Stimulated activated CD8-positive, alpha-beta memory T cell treated with anti-CD3 and anti-CD28 coated beads, Interleukin-4, amount 100 ng/mL, for 4 hours (primary cell): ENCODE measurements at places on chromosomes 3 and 15.

GRCh38 chr3:72266016-72266370 is 481.0 kb upstream of the PROK2 start:
- DNase-seq = no peak

DNA sequence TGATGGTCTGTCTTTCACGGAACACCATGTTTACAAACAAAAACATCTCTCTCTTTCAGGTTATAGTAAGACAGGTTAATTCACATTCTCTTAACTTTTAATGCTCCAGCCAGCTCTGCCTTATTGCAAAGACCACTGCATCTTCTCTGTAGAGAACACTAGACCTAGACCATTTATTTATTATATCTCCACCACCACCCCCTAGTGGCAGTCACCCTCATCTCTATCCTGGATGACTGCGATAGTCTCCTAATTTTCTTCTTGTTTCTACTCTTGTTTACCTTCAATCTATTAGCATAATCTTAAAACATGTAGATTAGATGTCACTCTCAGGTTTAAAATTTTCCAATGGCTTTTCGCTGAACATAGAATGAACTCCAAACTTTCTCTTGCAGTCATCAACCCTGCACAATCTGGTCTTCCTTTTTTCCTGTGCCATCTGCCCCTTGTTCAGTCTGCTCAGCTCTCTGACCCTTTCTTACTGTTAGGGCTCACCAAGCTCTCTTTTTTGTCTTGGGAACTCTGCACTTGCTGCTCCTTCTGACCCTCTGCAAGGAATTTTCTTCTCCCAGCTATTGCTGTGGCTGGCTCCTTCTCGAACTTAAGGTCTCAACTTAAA is 155.6 kb downstream of the SQOR start:
- DNase-seq = no peak

DNA sequence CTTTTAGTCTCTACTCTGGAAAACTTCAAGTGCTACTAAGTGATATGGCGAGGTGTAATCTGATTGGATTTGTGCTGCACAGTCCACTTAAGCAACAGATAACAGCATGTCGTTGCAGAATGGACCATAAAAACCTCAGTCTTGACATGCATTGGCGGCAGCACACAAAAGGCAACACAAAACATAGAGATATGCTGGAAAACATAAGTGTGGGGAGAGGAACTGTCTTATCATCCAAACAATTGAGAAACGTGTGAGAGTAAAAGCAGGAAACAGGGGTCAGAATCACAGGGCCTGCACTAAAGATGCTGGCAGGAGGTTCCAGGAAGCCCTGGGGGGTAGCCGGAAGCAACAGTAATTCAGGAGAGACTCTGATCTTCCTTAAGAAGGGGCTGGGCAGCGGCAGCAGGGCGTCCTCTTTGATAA is 82.1 kb downstream of the CGNL1 start:
- DNase-seq = no peak

DNA sequence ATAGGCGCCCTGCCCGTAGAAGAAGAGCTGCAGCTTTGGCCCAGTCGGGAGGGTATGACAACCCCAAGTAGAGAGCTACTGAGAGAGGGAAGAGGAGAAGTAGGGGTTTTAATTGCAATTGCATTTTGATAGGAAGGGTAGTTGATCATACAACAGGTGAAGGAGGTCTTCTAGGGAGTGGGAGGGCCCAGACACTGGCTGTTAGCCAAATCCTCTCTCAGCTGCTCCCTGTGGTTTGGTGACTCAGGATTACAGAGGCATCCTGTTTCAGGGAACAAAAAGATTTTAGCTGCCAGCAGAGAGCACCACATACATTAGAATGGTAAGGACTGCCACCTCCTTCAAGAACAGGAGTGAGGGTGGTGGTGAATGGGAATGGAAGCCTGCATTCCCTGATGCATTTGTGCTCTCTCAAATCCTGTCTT is 408.9 kb upstream of the THBS1 start:
- DNase-seq = no peak

GRCh38 chr3:66430876-66431275 is 69.9 kb downstream of the LRIG1 start:
- DNase-seq = no peak

DNA sequence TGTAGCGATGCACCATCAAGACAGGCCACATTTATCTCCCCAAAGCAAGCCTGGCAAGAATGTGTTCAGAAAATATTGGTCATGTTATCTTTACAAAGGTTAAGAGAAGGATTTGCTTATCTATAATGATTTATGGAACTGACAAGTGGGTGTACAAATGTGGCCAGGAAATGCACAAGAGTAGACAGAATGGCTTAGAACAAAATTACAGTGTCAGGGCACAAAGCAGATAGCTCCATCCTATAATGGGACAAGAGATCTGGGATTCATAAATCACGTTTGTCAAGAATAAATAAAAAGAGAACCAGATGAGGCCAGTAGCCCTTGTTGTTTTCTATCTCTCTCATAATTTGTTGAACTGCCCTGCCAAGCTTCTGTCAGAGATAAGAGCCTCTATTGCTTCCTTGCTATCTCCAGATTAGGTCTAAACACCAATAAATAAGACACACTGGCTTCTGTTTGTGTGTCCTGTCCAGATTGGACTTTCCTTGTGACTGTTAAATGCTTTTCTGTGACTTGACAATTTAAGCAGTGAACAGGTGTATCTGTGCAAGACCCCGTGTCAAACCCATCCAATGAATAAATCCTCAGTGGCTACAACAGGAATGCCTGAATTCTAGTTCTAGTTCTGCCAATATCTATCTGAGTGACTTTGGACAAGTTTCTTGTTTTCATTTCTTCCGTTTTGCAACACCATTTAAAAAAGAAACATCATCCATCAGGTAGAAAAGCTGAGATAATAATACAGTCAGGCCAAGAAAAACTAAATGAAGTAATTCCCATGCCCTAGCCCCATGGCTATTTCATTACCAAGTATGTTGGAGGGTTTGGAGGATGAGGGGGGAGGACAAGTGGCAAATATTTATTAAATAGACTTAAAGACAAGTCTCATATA is 157.2 kb downstream of the DCLK3 start:
- no peak for DNase-seq

DNA sequence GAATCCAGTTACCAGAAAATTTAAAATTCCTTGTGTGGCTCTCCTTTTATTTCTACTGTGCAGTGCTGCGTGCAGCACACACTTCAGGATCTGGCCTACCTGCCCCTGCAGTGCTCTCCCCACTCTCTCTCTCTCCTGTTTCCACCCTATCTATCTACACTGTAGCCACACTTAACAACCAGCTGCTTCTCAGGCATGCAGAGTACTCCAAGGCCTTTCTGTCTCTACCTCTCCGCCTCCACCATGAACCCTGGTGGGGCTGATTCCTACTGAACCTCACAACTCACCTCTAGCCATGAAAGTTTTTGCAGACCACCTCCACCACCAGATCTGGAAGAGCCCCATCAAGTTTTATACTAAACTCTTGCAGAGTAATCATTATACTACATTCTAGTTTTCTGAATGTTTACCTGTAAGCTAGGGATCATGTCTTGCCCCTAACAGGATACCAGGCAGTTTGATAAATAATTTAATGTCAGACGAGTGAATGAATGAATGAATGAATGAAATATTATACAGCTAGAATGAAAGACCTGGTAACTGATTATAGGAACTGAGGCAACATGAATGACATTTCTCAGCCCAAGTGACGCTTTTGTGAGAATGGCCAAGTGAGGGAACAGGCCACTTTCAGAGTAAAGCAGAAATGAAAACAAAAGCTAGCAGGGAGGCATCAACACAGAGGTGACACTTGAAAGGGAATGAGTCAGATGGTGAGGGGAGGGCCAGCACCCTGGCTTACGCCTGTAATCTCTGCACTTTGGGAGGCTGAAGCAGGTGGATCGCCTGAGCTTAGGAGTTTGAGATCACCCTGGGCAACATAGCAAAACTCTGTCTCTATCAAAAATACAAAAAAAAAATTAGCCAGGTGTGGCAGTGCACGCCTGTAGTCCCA is 363.5 kb downstream of the FOXP1 start:
- peak; percentile 28 for DNase-seq

DNA sequence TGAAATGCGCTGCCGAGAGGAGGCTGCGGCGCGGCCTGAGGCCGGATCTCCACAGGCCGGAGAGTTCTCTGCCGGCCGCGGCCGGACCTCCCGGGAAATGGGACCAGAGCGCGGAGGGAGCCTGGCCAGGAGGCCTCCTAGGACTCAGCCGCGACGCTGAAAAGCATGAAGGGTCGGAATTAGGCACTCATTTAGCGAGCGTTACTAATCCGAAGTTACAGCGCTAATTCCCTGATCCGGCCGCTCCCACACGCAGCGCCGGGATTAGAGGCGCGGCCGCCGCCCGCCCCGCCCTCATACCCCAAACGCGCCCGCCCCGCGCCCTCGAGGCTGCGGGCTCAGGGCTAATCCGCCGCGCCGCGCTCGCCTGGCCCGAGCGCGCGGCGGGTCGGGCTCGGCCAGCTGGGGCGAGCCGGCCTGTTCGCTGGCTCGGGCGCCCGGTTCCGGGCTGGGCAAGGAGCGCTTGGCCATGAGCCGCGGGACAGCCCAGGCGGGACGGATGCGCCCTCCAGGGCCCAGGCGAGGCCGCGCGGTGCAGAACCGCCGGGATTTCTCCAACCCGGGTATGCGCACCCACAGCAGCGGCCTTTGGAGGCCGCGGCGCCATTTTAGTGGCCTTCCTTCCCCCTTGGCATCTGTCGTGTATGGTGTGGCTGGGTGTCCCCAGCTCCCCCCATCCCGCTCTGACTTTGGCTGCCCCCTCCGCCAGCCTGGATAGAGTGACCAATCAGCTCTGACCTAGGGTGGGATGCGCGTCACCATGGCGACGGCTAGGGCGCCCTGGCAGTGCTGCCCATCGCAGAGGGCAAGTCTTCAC is 36.8 kb upstream of the POLG start:
- no peak for DNase-seq

DNA sequence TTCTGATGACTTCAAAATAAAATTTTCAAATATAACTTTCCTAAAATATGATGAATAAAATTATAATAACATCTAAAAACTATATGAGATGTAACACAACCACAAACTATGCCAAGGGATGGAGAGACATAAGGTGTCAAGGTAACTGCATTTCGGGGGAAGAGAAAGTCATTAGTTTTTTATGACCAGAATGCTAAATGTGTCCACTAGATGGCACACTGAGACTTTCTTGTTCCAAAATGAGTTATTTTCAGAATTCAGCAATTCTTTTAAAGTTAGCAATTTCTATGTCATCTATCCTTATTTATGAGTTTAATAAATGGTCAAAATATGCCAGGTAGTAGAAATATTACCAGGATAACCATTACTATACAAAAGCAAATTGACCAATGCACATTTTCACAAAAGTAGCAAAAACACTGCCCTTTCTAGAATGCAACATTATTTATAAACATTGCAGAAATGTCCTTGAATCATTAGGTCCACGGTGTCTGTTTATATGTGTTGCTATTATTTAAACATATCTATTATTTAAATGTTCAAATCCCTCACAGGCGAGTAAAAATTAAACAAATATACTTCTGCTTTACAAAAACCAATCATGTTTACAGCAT is 374.2 kb downstream of the PLCL2 start:
- no peak for DNase-seq

GRCh38 chr3:24272875-24273274 is 221.8 kb downstream of the THRB start:
- DNase-seq = no peak

- no peak for DNase-seq
These were observed 8.2 kb upstream of the VGLL4 start for GRCh38 chr3:11651900-11652299.

GRCh38 chr15:57108296-57108695 is 189.9 kb downstream of the TCF12 start:
- DNase-seq = no peak

DNA sequence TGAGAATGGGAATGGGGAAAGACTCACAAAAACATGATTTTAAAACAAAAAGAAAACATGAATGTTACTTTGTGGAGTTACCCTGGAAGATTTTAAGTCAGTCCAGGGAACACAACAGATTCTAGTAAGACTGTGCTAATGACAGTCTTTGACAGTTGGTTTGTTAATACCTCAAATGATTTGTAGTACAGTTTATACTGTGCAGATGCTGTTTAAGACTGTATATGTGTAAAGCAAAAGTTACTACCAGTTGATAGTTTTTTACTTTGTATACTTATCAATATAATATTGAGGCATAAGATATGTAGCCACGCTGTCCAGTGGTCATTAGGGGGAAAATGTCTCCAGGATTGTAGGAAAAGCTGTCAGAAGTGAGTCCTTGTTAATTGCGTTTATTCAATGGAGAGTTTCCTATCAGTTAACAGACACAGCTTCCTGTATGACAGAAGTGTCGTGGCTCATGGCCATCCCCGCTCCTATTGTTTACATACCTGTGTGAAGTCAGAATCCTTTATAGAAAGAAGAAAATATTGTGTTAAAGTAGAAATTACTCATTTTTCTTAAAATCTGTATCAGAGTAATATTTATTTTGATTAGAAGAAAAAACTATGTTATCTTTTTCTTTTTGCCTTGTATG is 36.0 kb downstream of the NKIRAS1 start:
- DNase-seq = no peak

- DNase-seq = no peak
These were observed 217.8 kb downstream of the SOX2 start for GRCh38 chr3:181929501-181929900.

GRCh38 chr15:62742409-62743171 is 300.0 kb upstream of the TPM1 start:
- DNase-seq = no peak

DNA sequence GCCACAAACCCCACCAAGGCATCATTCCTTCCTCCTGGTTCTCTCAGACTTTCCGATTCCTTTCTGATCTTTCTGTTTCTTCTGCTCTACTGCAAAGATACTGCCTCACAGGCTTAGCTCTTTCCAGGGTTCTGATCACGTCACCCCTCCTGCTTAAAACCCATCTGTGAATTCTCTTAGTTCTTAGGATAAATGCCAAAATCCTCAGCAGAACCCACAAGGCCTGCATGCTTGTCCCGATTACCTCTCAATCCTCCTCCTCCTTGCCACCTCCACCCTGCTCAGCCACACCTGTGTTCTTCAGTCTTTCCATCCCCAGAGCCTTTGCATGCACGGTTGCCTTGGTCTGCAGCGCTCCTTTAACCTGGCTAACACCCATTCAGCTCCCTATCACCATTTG is 84.0 kb downstream of the SRGAP3 start:
- no peak for DNase-seq

DNA sequence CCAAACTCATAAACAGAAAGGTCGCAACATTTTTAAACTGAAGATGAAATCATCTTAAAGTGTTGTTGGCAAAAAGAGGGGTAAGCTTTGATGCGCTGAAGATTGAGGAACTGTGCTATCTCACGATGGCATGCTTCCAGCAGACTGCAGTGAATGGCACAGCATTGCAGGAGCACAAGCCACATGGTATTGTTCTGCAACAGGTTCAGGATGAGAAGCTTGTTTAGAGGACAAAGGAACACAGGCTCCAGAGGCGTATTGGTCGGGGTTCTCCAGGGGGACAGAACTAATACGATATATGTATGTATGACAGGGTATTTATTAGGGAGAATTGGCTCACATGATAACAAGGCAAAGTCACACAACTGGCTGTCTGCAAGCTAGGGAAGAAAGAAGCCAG is 13.8 kb upstream of the PLD1 start:
- DNase-seq = no peak

GRCh38 chr15:91099616-91099994 is 452 bp upstream of the SV2B start:
- peak; percentile 30 for DNase-seq
